ENCODE measurements at places on chromosomes 3 and 15.

GRCh38 chr3:792630-793029 is 300.2 kb upstream of the CNTN6 start:
- no peak for DNase-seq

GRCh38 chr3:9809239-9809614 is 835 bp upstream of the TTLL3 start:
- DNase-seq = no peak

DNA sequence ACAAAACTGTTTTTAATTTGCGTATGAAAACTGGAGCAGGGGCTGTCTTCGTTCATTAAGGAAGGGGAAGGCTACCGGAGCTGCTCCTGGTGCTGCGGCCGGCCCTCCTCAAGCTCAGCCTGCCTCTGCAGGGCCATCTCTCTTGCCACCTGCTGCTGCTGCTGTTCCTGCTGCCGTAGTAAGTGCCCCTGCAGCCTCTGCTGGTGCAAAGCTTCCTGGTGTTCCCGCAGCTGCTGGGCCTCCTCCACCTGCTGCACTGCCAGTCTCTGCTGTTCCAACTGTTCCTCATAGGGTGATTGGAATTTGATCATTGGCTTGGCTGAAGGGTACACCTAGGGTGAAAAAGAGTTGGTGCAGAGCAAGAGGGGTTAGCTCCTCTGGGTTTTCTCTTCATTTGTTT is 66.0 kb downstream of the GOLIM4 start:
- DNase-seq = no peak

DNA sequence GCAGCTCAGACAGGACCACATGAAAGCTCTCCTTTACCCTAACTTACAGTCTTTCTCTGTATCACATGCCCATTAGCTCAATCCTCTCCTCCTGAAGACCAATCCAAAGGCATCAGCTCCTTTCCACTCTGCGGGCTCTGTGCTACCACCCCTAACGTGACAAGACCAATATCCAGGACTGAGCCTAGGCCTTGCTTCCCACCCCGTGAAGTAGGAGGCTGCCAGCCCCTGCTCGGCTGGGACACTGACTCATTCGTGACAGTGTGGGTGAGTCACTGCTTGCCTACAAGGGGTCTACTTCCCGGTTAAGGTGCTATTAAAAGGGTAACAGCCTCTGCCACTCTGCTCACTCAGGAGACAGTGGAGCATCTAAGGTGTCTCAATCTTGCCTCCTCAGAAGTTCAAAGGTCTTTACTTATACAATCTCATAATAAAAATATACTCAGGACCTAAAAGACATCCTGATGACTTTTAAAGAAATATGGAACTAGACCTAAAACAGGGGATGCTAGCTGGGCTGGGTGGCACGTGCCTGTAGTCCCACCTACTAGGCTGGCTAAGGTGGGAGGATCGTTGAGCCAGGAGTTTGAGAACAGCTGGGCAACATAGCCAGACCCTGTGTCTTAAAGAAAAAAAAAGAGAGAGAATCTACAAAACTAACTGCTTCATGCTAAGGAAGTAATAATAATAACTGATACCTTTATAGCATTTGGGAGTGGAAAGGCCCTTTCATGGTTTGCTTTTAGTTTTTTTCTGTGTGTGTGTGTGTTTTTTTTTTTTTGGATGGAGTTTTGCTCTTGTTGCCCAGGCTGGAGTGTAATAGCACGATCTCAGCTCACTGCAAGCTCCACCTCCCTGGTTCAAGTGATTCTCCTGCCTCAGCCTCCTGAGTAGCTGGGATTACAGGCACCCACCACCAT is 55.0 kb downstream of the TMEM44 start:
- peak; percentile 43 for DNase-seq

DNA sequence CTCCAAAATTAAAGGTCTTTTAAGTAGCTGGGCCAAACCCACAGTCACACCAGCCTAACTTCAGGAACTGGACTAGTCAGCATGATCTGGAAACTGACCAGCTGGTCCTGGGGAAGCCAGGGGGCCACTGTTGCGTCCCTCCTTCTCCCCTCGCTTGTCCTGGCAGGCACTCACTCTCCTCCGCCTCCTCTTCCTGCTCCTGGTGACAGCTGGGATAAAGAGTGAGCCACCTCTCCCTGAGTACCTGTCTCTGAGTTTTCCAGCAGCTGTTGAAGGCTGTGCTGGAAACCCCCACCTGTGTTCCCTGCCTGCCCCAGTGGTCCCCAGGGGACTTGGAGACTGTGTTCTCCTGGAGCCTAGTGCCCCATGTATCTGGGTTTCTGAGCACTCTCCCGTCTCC is 56.0 kb downstream of the FGD5 start:
- DNase-seq = no peak

- no peak for DNase-seq
Observed at GRCh38 chr15:68380456-68380855, 51.5 kb downstream of the ITGA11 start.

- no peak for DNase-seq
Observed at GRCh38 chr3:100538339-100538706, 45.9 kb downstream of the TMEM45A start.

- no peak for DNase-seq
Observed at GRCh38 chr3:185337231-185337816, 25.6 kb upstream of the MAP3K13 start.

- DNase-seq = peak; percentile 18
Observed at GRCh38 chr3:189824629-189825312, 193.6 kb downstream of the TP63 start.

DNA sequence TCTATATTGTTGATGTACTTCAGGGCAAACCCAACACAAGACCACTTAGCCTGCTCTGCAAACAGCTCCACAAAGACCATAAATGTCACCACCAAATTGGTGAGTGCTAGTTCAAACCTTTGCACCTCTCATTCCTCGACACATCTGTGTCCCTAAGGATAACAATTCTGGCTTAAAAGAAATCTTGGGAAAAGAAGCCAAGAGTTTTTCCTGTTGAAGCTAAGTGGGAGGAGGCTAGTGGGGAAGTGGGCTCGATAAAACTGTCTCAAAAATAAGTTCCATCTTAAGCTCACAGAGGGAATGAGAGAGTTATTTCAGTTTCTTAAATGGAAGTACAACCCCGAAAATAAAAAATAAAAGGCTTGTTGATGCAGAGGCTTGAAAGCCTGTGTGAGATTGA is 40.4 kb upstream of the PRICKLE2 start:
- DNase-seq = no peak

- no peak for DNase-seq
Observed at GRCh38 chr3:190172751-190173150, 52.1 kb upstream of the P3H2 start.

- no peak for DNase-seq
Observed at GRCh38 chr3:168417016-168417415, 321.3 kb upstream of the GOLIM4 start.

- no peak for DNase-seq
Observed at GRCh38 chr15:91099995-91100813, at the start of gene SV2B. TSS of gene SV2B (plus strand) at chr15:91100257. CDS start at chr15:91226264, 126,007 bp downstream.

DNA sequence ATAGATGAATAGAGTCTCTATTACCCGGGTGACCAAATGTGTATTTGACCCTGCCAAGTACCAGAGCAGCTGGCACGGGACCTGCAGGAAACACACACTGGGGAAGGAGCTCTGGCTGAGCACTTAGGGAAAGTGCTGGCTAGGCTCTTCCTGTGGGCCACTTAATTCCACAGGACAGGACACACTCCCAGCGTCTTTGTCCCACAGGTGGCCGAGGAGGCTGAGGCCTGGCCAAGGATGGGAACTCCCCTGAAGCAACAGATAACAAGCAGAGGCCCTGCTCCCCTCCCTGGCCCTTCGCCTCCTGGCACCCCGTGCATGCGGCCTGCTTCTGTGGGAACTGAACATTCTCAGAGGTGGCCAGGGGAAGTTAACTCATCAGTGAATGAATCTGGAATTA is 180.8 kb downstream of the ATP10A start:
- no peak for DNase-seq

DNA sequence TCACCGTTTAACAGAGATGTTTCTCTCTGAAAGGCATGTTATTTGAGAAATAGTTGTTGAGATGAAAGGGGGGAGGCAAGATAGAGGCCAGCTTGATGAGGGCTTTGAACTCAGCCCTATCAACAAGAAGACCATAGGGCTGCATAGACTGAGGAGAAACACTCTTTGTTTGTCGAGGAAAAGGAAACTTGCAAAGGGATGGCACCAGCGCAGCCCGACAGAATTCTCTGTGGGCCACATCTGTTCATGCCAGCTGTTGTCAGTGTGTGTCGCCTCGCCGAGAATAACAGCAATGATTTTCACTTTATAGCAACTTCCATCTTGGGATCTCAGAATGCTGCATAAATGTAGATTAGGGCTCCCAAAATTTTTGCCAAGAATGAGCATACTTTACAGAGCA is 478.3 kb upstream of the TPRG1 start:
- DNase-seq = no peak

GRCh38 chr3:104596551-104596950 is 770.2 kb upstream of the ALCAM start:
- DNase-seq = peak; percentile 33

- DNase-seq = no peak
Observed at GRCh38 chr15:38242055-38242454, 10.6 kb upstream of the SPRED1 start.

- no peak for DNase-seq
Observed at GRCh38 chr15:29133321-29133720, 136.3 kb downstream of the NSMCE3 start.

- DNase-seq = no peak
Observed at GRCh38 chr3:68699541-68699940, 232.8 kb downstream of the TAFA4 start.

GRCh38 chr3:50502584-50503423 is 630 bp downstream of the CACNA2D2 start:
- no peak for DNase-seq

GRCh38 chr15:69099941-69100340 is 60.5 kb upstream of the GLCE start:
- no peak for DNase-seq

DNA sequence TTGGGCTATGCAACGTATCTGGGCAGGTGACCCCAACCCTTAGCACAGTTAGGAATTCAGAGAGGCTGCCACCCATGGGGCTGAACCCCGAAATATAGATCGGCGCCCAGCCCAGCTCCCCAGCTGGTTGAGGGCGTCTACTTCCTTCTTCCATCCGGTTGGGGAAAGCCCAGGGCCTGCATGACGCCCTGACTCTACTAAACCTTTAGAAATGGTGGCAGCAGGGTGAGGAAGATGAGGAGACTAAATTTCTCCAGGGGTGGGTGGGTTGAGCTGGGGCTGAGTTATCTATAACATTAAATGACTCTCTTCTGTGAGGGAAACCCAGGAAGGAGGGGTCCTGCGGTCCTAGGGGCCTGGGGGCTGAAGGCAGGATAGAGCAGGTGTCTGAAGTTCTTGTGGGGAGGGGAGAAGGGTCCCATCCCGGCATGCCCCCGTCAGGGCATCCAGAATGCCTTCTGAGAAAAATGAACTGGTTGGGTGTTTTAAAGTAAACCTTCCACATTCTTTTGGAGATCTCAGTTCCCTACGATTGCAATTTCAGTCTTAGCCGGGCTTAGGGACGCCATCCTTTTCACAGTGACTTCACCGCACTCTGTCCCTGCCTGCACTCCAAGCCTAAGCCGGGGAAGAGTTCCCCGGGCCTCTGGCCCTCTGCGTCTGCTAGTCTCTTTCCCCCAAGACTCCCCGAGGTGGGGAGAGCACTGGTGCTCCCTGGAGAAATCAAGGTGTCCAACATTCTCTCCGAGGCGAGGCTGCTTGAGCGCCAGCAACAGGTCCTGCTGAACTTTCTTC is 28.5 kb downstream of the NR2F2 start:
- DNase-seq = no peak

- no peak for DNase-seq
Observed at GRCh38 chr3:160686955-160687535, 10.1 kb downstream of the ARL14 start.

- DNase-seq = no peak
Observed at GRCh38 chr3:190101320-190102011, 19.2 kb downstream of the P3H2 start.

GRCh38 chr3:170689296-170689829 is 103.5 kb upstream of the SLC7A14 start:
- DNase-seq = no peak

GRCh38 chr3:172630316-172630715 is 80.6 kb downstream of the NCEH1 start:
- no peak for DNase-seq

DNA sequence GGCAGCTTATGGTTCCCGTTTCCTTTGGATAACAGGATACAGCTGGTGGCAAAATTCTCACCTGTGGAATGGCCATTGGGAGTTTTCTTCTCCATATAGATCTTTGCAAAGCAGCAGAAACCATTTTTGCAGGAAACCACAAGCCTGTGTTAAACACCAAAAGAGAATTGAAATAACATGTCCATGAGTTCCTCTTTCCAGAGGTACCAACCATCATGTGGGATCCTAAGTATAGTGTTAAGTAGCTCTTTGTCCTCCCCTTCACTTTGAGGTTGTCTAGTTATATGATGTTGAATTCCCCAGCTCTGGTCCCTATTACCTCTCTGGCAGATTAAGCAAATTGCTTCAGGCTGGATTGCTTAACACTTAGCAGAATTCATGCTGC is 94.9 kb downstream of the AKAP13 start:
- no peak for DNase-seq

GRCh38 chr3:194256040-194256945 is 94.8 kb downstream of the CPN2 start:
- DNase-seq = no peak

DNA sequence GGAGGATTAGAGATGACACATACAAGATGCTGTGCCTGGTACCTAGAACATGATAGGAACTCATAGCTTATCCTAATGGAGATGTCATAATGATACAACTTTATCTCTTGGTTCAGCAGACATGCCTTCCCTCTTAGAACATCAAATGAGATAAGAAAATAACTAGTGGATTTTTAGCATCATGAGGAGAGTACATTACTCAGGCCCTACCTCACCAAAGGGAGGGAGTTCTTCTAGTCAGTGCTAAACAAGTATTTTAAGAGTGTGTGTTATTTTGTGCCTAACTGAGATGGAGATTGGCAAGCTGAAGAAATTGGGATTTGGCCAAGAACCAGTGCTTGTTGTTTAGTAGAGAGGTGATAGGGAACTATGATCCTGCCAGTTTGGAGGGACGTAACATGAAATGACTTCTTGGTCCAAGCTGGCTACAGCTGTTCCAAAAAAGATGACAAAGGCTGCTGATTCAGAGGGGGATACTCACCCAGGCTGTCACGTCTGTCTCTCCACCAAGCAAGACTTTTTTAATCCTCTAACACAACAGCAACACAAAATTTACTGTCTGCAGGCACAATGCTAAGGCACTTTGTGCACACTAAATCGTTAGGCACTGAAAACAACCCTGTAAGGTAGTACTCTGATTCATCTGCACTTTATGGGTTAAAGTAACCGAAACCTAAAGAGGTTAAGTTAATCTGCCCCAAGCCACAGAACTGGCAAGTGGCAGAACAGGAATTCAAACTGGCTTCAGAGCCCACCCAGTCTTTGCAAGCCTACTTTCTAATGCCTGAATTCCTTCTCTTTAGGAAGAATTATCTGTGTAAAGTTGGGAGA is 126.5 kb downstream of the CMSS1 start:
- DNase-seq = no peak

- no peak for DNase-seq
Observed at GRCh38 chr15:89371228-89372044, 36.8 kb upstream of the POLG start.

DNA sequence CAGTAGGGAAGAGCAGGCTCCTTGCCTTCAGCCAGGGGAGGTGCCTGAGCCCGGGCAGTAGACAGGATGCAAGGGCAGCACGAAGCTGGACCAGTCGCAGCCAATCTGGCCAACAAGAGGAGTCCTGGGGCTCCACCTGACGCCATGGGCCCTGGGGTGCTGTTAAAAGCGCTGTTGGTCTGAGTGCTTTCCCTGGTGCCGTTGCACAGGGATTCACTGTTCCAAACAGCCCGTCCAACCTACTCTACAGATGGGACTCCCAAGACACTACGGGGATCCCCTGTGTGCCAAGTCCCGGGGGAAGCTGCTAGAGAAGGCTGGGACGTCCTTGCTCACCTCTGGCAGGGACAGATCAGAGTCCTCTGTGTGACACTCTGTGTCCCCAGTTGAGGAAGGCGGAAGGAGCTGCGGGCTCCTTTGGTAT is 632 bp downstream of the CTSH start:
- DNase-seq = no peak

All from smooth muscle cell of the brain vasculature (primary cell).